ENCODE measurements at places on chromosomes 4 and X.

- no peak for DNase-seq
These were observed 51.8 kb downstream of the ZNF827 start for GRCh38 chr4:145886871-145887240.

- DNase-seq, result no peak
These were observed 860.7 kb downstream of the PCDH7 start for GRCh38 chr4:31580843-31581242.

GRCh38 chrX:103782640-103783039 lies 6.0 kb downstream of the PLP1 start:
- no peak for DNase-seq

GRCh38 chr4:7383266-7383665 lies 51.5 kb downstream of the PSAPL1 start:
- DNase-seq, result no peak

GRCh38 chrX:10397349-10397748 lies 223.0 kb downstream of the MID1 start:
- no peak for DNase-seq

DNA sequence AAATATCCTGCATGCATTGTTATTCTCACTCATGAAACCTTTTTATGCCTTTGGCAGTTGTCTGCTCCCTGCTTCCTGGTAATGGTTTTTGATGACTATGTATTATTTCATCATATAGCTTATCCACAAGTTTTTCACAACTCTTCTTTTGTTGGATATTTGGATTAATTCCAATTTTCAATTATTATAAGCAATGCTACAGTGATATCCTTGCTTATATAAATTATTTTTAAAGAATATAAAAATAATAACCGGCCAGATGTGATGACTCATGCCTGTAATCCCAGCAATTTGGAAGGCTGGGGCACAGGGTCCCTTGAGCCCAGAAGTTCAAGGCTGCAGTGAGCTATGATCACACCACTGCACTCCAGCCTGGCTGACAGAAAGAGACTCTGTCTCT lies 47.0 kb downstream of the ASIC5 start:
- DNase-seq, result no peak

DNA sequence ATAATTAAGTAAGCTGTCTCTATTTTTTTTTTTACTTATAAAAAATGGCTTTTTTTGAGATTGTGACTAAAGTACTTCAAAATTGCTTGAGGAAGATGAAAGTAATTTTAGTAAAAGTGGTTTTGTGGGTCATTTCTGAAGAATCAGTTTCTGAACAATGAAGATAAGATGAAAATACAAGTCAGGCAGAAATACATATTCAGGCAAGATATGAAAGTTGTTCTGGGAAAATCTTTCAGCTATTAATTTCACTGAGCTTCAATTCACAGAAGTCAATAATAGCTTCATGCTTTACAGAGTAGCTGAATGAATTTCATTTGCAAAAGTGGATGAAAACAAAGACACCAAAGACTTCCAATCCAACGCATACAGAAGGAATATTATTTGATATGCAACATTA lies 305.2 kb upstream of the ARSJ start:
- DNase-seq, result no peak

Measured in right lung (tissue), 10 donors.